ENCODE measurements at places on chromosomes 5 and 9. TPM values are rescaled to one million over a fixed set of nuclear protein-coding genes. Genes with fewer than 3 reads are reported as not detected.

Gene PLK2
- 49.9 TPM for total RNA-seq

Gene DPYSL3
- total RNA-seq, result 56.7 TPM

Gene GRIN1
- total RNA-seq, result 0.18 TPM

- DNase-seq, result no peak
Observed at GRCh38 chr9:34957492-34958410, at the start of gene PHF24. Gene PHF24, plus strand, starts transcription at chr9:34958285. Its CDS starts 13,014 bp downstream, at chr9:34971299.

Data from HFFc6 (cell line).